CD8-positive, alpha-beta T cell (primary cell): ENCODE measurements at places on chromosomes 6 and 20. TPM values are rescaled to one million over a fixed set of nuclear protein-coding genes. Genes with fewer than 3 reads are reported as not detected.

DNA sequence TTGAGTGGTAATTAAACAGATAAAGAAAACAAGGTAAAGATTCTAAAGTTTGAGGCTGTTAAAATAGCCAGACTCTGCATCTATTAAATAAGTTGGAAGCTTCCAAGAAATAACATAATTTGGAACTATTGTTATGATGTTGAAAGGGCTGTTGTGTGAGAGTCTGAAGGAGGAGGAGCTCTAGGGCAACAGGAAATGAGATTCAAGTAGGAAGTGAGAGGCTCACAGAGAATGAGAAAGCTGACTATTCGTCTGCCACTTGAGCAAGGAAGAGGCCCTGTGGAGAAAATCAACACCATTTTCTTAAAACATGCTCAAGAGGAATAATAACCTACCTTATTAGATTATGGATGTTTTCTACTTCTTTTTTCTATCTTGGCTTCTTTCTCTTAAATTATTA is 185.2 kb downstream of the SLC24A3 start:
- DNase-seq, result peak; percentile 10

DNA sequence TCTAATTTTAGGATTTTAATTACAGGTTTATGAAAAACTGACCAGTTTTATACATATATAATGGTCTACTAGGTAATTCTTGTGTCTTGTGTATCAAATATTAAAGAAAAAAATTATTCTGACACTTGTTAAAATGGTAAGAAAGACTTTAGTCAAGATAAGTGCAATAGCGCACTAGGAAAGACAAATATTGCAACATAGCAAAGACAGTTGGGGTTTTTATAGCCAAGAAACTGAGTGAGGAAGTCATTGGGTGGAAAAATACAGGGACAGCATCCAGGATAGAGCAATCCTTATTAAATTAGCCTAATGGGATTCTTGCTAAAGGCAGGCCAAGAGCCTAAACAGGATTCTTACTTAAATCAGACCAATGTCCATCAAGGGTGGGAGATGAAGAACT is 71.1 kb downstream of the ROS1 start:
- no peak for DNase-seq

The HEY2 gene
- 0.11 TPM for total RNA-seq

The MAS1 gene
- not detected for total RNA-seq

The SASH1 gene
- total RNA-seq, result not detected

DNA sequence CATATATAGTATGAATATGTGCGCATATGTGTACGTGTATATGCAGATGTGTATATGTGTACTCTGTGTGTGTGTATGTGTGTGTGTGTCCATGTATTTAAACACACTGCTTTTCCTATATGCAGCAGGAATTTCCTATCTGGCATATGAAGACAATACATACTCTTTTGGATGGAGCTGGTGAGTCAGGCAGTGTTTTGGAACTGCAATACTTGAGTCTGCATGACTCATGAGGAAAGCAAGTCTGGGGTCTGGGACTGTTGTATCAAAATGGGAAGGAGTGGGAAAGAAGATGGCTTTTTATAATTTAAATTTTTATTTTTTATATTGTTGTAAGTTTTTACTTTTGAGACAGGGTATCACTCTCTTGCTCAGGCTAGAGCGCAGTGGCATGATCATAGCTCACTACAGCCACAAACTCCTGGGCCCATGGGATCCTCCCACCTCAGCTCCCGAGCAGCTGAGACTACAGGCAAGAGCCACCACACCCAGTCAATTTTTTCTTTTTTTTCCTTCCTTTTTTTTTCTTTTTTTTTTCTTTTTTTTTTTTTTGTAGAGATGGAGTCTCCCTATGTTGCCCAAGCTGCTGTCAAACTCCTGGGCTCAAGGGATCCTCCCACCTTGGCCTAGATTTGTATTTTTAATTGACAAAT is 72.2 kb downstream of the ATXN1 start:
- no peak for DNase-seq

DNA sequence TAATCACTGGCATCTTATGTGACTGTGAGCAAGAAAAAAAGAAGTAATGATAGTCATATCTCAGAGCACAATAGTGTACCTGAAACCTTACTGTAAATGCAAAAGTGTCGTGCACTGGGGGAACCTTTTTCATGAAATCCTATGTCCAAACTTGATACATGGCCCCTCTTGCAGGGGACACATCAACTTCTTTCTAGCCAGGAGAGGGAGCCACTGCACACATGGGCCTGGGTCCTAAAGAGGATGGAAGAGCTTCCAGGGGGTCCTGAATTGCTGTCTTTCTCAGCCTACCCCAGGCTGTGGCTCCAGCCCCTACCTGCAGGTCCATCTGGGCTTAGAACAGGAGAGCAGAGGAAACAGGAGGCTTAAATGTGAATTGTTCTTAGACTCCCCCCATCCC is 165.7 kb downstream of the SOD2 start:
- no peak for DNase-seq

DNA sequence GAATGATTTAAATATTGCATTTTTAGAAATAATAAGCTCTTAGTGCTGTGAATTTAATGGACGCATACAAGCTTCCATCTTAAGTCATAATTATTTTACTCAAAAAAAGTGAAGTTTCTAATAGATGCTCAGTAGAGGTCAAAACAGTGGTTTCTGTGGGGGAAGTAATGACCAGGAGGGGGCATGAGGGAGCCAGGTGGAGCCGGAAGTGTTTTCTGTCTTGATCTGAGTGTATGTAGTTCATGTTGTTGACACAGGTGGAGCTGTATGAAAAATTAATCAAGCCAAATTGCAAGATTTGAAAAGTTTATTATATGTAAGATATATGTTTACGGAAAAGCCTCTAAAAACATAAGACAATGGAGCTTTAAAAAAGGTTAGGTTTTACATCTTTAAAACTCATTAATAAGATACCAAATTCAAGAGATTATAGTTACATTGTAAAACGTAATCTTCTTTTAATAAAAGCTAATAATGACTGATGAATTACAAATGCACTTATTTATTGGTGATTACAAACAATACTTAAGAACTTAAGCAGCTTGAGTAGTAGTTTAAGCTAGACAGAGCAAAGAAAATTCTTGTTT is 68.0 kb downstream of the PLAGL1 start:
- DNase-seq, result peak; percentile 7

GRCh38 chr20:20248620-20249200 is 119.2 kb upstream of the INSM1 start:
- DNase-seq, result no peak

GRCh38 chr6:166540631-166541331 is 45.7 kb downstream of the RAMACL start:
- DNase-seq, result peak; percentile 46

- DNase-seq, result no peak
Measured at GRCh38 chr20:13119583-13119982, 101.5 kb upstream of the ISM1 start.

GRCh38 chr6:15401769-15402250 is 155.9 kb downstream of the JARID2 start:
- DNase-seq, result no peak

GRCh38 chr20:63782521-63782971 is 43.0 kb downstream of the SLC2A4RG start:
- no peak for DNase-seq

- no peak for DNase-seq
Measured at GRCh38 chr6:149567945-149568585, 1.9 kb downstream of the GINM1 start.

- DNase-seq, result no peak
Measured at GRCh38 chr6:25448965-25449538, 169.9 kb downstream of the CARMIL1 start.

GRCh38 chr6:122404444-122404843 is 5.0 kb downstream of the HSF2 start:
- DNase-seq, result no peak

- DNase-seq, result no peak
Measured at GRCh38 chr6:41009669-41010068, 29.4 kb downstream of the UNC5CL start.

DNA sequence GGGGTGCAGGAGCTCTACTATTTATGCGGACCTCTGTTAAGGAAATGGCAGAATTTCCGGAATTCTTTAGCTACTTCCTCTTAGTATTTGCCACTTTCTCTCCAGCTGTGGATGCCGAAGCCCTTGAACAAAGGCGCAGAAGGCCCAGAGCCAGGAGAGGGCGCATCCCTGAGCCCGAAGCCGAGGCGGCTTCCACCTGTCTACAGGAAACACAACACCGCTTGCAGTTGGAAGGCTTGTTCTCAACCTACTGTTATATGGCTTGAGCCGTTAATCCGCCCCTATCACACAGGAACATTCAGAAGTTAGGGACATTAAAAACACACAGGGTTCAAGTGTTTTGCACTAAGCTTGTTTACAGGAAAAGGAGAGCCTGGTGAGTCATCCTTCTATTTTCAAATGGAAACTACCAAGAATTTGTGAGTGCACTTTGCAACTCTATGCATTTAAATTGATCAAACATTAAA is 417.1 kb downstream of the BCKDHB start:
- DNase-seq, result no peak

DNA sequence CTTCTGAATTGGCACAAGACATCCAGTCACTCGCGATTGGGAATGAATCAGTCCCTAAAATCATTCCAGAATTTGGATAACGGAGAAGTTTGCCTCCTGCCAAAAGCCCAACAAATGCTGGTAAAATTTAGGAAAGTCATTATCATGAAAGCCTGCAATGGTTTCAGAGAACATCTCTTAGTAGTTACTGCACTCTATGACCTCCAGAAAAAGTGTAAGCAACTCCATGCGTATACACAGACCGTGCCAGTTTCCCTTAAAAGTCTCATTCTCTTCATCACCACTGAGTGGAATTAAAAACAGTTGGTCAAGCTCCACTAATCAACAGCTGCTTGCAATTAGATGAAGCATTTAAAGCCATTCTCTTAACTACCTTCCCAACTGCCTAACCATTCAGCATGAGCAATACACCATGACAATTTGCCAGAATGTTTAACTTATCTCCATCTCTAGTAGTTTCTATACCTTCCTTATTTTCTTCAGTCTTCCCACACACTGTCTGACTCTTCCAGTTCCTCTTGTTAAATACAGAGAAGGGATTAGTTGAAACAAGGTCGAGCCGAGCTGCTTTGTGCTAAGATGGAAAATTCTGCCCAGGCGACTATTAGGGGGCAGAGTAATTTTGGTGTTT is 183.6 kb upstream of the PRDM1 start:
- DNase-seq, result no peak

The TSPYL1 gene
- total RNA-seq, result 247 TPM

DNA sequence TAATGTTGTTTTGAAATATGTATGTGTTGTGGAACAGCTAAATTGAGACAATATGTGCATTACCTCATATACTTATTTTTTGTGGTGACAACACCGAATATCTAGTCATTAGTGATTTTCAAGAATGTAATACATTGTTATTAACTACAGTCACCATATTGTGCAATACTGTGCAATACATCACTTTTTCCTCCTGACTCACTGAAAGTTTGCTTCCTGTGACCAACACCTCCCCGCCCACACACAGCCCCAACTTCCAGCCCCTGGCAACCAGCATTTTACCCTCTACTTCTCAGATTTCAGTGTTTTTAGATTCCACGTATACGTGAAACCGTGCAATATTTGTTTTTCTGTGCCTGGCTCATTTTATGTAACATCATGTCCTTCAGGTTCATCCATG is 627.9 kb downstream of the PRKN start:
- no peak for DNase-seq

DNA sequence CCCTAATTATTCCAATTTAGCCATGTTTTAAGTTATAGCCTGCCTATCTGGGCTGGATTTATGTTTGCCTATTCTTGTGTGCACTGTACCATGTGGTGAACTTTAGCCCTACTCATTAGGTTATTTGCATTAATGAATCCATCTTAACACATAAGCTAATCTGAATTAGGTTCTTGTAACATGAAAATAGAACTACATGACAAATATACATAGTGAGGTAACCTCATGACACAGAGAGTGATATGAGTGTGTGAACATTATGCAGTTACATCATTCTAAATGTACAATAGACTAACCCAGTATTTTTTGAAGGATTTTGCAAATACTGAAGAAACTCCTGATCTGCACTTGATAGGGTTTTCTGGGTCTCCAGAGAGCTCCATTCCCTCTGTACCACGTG is 733.7 kb upstream of the CITED2 start:
- no peak for DNase-seq

- DNase-seq, result no peak
Measured at GRCh38 chr6:105097288-105097687, 82.5 kb downstream of the POPDC3 start.

DNA sequence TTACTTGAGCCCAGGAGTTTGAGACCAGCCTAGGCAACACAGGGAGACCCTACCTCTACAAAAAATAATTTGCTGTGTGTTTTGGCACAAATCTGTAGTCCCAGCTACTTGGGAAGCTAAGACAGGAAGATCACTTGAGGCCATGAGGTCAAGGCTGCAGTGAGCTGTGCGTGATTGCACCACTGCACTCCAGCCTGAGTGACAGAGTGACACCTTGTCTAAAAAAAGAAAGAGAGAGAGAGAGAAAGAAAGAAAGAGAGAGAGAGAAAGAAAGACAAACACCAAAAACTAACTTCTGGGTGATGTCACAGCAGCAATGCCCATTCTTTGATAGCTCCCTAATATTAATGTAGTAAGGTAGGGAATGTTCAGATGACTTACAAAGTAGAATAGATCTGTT is 20.4 kb downstream of the USP49 start:
- DNase-seq, result no peak

DNA sequence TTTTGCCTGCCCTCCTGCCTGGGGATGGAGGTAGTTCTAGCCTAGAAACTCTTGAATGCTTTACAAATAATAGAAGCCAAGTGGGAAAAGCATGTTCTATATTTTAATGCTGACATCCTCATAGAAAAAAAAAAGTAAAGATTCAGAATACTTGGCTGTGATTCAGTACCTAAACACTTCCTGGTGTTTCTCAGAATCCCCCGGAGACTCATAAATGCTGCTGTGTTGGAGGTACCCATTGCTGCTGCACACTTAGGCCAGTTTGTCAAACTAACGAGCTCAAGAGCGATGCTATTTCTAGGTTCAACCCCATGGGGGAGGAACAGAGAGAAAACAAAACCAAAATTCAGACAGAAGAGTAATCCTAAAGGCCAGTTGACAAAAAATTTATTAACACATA is 38.8 kb upstream of the ZFP64 start:
- no peak for DNase-seq

- no peak for DNase-seq
Measured at GRCh38 chr6:156348424-156348823, 428.8 kb upstream of the ARID1B start.

DNA sequence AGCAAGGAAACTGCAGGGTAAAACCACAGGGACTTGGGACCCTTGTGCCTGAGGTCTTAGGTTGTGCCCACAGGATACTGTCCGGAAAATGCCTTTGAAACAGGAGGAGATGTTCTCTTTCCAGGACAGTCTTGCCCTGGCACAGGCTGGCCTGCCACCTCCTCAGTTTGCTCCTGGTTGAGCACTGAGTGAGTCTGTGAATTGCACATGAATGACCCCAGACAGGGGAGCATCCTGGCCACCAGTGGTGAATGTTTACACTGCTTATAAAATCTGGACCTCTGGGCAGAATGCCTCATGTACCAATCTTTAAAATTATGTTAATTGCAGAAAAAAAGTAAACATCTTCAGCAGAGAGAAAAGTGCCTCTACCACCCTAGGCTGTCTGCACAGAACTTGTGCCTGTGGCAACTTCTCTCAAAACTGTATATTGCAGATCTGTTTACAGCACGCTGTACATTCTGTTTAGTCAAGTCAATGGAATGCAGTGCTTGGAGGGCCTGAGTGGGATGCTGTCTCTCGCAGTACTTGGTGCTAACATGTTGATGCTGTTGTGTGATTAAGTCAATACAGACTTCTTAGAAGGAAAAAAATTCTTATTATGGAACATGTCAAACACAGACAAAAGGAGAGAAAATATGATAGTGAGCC is 242.1 kb downstream of the SOD2 start:
- no peak for DNase-seq
